ENCODE measurements at places on chromosomes 7 and 10. TPM values are rescaled to one million over a fixed set of nuclear protein-coding genes. Genes with fewer than 3 reads are reported as not detected.

Gene CARD11
- 132 TPM for total RNA-seq

Gene PRPS1L1
- not detected for total RNA-seq

Gene ATRNL1
- not detected for total RNA-seq

Gene CDNF
- 2.9 TPM for total RNA-seq

Gene MOGAT3
- total RNA-seq, result not detected

Data from T-cell (primary cell).